Stimulated activated CD8-positive, alpha-beta memory T cell treated with anti-CD3 and anti-CD28 coated beads, Interleukin-4, amount 100 ng/mL, for 24 hours (primary cell): ENCODE measurements at places on chromosomes 3 and 15.

GRCh38 chr3:134874737-134875413, 79.8 kb downstream of the EPHB1 start:
- no peak for DNase-seq

GRCh38 chr3:51696954-51697353, 9.9 kb upstream of the GRM2 start:
- DNase-seq: no peak

- no peak for DNase-seq
These were observed 1.1 kb upstream of the TPM1 start for GRCh38 chr15:63041402-63041973.

- DNase-seq: no peak
These were observed 15.5 kb upstream of the SRP14 start for GRCh38 chr15:40054605-40054854.

DNA sequence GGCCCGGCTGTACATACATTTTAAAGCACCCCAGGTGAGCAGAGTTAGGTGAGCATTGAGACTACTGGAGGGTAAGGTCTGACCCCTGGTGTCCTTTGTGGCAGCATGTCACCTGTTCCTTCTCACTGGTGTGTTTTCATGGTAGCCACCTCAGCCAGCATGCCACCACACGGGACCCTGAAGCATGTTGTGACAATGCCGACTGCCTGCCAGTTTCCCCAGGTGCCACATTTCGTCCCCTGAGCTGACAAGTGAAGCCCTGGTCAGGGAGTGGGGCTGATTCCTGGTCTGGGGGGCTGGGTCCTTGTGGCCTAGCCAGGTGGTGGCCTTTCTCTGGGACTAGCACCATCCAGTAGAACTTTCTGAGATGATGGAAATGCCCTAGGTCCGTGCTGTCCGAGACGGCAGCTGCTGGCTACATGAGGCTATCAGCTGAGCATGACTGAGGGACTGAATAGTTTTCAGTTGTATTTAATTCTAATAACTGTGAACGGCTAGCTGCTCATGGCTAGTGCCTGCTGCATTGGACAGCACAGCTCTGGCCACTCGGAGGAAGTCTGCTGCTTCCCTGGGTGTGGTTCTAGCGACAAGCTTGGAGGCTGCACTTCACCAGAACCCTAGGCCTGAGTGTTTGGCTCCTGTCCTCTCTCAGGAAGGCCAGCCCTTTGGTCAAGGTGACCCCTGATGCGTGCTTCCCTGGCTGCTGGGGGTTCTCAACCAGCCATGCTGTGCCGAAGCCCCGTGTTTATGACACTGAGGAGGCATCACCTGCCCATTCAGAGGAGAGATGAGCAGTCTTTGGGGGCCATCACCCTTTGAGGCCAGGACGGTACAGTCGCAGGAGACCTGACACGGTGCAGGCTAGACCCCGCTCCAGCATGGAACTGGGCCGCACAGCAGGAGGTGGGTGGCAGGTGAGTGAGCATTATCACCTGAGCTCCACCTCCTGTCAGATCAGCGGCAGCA, 3.9 kb downstream of the C3orf22 start:
- no peak for DNase-seq

DNA sequence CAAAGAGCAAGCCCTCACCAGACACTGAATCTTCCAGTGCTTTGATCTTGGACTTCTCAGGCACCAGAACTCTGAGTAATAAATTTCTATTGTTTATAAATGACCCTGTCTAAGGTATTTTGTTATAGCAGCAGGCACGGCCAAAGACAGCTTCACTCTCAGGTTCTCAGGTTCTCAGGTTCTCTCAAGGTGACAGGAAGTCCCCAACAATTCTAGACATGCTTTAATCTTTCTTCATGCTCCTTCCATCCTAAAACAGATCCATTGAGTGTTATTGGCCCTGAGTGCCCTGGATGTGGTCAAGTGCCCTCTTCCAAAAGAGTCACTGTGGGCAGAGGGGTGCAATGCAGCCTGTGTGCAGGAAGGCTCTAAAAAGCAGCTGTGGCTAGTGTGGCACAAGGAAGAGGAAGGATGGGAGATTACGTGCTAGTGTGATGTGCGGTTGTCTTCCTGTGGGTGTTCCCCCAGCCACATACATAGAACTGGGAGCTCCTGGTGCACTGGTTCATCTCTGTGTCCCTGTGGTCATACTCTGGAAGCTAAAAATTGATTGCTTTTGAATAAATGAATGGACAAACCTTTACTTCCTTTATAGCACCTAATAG, 11.0 kb upstream of the RAB7A start:
- DNase-seq: no peak

- DNase-seq: peak; percentile 24
These were observed 824 bp upstream of the CILP start for GRCh38 chr15:65212097-65212496.

DNA sequence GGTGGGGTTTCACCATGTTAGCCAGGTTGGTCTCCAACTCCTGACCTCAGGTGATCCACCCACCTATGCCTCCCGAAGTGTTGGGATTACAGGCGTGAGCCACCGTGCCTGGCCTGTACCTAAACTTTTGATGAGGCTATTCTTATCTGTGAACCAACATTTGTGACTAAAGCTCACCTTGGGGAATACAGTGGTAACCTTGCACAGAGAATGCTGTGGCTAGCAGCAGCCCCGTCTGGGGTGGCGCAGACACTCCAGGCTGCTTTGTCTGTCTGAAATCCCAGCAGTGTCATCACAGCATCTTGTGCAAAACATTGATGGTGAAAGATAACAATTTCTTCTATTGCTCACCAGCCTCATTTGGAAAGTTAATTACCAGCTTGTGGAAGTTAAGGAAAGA, 58.9 kb downstream of the CMTM8 start:
- no peak for DNase-seq

DNA sequence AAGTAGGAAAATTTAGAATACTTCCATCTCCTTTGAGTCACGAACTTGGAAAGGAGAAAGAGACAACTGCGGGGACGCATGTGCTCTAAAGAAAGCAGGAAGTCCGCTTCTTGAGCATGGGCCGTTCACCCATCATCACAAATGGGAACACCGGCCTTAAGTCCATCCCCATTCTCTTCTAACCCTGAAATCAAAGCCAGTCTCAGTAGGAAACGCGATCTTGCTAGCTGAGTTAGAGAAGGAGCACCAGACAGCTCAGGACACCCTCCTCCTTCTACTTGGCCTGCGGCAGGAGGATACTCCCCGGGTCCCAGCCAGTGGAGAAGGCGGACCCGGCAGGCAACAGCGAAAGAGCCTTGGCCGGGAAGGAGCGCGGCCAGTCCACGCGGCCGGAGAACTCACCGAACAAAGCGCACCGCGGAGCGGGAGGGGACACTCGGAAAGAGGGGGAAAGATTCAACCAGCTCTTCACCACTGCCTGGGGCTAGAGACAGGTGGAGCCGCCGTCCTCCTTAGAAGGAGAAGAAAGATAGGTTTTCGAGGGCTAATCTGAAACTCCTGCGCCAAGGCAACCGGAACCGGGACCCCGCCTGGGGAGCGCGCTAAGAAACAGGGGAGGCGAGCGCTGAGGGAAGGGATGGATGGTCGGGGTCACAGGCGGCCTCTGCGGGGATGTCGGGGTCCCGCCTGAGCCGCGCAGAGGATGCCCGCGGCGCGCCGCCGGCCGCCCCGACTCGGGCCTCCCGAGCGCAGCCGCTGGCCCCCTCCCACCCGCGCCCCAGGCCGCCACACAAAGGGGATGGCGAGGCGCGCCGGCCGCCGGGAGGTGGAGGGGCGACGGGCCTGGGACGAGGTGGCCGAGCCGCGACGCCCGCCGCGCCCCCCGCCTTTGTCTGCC, 818 bp downstream of the SLC4A7 start:
- peak; percentile 9 for DNase-seq

DNA sequence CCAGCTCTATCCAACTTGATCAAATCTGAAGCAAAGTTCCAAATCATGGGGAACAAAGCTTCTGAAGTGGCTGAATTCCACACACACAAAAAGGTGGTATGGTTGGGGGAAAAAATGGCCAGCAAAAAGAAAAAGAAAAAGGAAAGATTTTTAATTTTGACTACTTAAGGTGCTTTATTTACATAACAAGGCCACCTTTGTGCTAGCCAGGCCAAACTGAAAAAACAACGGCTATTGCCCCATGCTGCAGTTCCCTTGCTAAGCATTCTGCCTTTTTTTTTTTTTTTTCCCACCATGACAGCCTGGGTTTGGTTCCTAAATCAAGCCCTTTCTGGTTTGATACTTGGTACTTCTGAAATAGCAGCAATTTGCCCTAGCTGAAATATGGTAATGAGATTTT, 66.5 kb upstream of the DAZL start:
- DNase-seq: no peak
